ENCODE measurements at places on chromosomes 1 and 21.

DNA sequence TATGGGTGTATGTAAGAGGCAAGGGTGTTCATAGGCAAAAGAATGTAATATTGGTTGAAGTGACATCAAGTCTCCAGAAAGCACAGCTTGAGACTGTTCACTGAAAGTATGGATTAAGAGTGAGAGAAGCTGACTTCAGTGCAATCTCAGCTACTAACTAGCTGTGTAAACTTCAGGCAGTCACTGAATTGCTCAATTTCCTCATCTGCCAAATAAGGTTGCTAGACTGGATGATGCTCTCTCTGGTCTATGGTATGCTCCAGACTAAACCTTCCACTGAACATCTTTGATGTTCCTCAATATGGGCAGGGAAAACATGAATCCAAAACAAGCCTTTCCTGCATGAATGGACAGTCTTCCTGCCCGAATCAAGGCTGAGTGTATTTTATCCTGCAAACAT is 111.8 kb upstream of the USH2A start:
- DNase-seq: no peak

GRCh38 chr1:227869851-227870305 is 54.4 kb downstream of the PRSS38 start:
- no peak for DNase-seq

GRCh38 chr1:213615226-213615916 is 372.4 kb upstream of the PROX1 start:
- DNase-seq: no peak

DNA sequence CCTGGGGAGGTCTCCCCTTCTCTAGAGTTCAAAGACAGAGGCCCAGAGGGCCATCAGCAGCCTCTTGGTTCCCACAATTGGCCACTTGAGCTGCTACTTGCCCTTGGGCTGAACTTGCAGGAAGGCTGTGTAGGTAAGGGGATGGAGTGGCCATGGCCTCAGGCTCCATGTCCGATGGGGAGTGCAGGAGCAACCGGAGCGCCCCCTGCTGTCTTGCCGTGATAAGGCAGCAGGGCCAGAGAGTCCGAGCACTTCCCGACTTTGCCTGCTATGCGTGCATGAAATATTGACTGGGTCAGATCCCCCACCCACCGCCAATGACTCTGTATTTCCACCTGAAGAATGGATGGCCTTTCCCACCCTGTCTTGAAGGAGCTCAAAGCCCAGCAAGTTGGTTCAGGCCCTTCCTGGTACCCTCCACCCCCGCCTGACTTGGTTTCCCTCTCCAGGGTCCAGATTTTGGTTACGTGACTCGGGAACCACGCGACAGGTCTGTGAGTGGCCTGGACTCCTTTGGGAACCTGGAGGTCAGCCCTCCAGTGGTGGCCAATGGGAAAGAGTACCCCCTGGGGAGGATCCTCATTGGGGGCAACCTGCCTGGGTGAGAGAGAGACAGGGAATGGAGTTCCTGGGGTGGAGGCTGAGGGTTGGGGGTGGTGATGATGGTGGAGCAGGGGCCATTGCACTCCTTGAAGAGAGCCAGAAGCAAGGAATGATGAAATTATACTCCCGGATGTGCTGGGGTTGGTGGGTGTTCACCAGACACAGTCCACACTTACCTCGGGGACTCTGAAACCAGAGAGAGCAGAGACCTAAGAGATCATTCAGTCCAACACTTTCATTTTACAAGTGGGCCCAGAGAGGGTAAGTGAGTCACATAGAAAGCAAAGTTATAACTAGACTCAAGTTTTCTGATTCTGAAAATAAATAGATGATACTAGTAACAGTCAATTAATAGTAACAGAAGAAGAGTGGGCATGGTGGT is 25.6 kb downstream of the PADI3 start:
- no peak for DNase-seq

DNA sequence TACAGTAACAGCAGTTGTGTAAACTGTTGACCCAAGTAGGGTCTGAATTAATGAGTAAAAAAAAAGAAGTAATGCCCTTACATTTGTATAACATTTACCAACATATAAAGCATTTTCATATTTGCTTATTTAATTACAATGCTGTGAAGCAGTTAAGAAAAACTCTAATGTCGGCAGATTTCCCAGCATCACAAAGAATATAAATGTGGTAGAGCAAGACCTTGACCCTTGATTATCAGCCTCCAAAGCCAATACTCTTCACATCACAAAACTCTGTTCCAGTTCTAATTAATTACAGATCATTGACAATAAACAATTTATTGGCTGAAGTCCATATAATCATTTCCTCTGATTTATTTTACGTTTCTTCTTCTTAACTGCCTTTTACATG is 130.2 kb downstream of the DUSP10 start:
- DNase-seq: no peak

GRCh38 chr1:171081314-171081753 is 9.4 kb upstream of the FMO3 start:
- DNase-seq: no peak

GRCh38 chr21:44763451-44764318 is 37.9 kb downstream of the UBE2G2 start:
- no peak for DNase-seq

DNA sequence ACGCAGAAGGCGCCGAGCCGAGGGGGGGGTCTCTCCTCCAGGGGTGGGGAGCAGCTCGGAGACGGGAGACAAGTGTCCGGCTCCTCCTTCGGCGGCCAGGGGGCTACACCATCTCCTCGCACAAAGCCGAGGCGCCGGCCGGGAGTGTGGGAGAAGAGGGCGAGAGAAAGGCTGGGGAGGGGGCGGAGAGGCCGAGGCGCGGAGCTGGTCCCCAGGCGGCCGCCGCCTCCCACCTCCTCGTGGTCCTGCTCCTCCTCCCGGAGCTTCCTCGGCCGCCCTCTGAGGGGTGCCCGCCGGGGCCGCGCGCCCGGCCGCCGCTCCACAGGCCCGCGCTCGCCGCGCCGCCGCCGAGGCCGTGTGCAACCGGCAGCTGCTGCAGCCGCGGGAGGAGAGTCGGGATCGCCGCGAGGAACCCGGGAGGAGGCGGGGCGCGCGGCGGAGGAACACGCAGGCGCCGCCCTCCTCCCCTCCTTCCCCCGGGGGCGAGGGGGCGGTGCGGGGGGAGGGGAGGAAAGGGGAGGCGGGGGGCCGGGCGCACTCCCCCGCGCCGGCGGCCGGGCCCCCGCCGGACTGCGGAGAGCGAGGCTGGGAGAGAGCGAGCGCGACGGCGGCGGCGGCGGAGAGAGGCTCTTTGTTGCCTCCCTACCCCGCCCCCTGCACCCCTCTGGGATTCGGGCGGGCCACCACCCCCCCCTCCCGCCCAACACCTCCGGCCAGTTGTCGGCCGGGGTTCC is at the start of gene ENAH:
Gene ENAH (minus strand): TSS at position 395 of the 734 bp plus-strand sequence. CDS start 433 bp downstream, outside the sequence.
- DNase-seq: no peak

DNA sequence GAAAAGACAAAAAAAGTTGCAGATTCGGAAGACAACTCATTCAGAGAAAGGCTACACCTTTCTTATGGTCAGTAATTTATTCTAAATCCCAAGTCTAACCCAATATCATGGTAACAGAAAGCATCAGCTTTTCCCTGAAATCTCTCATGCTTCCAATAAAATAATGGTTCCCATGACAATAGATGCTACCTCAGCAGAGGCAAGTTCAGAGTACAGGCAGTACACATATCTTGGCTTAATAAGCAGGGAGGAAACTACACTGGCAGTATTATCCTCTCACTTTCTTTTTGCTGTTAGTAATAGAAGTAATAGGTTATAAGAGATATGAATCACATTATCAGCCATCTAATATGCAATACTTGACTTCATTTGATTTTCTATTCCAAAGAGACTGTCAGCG is 137.1 kb downstream of the DPYD start:
- DNase-seq: no peak

DNA sequence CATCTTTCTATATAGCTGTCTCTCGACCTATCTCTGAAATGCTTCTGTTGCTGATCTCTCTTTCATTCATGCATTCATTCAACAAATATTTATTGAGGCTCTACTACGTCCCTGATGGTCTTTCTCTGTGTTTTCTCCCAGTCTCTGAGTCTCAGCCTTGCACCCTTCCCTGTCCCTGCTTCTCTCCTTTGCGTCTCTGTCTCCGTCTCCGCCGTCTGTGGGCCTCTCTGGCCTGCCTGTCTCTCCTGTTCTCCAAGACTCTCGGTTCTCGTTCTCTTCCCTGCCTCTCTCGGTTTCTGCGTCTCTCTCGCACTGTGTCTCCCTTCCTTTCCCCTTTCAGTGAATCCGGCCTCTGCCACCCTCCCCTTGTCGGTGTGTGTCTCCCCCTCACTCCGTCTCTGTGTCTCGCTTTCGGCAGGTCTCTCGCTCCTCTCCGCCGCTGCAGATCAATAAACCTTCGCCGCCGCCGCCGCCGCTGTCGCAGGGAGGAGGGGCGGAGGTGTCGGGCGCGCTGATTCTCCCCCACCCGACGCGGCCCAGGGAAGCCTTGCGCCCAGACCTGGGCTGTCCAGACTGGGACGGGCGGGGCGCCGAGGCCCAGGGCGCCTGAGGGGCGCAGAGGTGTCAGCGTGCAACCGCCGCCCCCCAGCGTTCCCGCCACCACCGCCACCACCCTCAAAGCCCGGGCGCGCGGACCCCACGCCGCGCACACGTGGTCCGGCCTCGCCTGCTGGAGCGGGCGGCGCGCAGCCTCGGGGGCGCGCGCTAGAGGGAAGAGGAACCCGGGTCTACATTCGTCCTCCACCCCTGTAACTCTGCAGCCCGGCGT is 3.0 kb downstream of the EFNA3 start:
- DNase-seq: no peak

- DNase-seq: no peak
Measured at GRCh38 chr1:33183306-33183705, 1.5 kb upstream of the TRIM62 start.

DNA sequence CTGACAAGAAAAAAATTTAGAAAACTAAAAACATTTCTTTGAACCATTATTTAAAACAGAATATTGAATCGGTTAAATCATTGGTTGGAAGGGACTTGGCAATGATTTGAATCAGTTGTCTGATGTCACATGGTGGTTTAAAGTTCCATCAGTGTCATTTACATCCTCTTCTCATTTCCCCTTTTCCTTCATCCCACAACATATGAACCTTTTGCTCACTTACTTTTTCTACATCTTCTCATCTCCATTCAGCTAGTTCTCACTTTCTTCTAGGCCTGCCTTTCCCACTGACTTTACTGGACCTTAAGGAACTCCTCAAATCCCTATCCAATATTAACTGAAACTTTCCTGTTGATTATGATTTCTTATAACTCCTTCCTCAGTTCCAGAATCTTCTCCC is 58.5 kb downstream of the PHACTR4 start:
- no peak for DNase-seq

DNA sequence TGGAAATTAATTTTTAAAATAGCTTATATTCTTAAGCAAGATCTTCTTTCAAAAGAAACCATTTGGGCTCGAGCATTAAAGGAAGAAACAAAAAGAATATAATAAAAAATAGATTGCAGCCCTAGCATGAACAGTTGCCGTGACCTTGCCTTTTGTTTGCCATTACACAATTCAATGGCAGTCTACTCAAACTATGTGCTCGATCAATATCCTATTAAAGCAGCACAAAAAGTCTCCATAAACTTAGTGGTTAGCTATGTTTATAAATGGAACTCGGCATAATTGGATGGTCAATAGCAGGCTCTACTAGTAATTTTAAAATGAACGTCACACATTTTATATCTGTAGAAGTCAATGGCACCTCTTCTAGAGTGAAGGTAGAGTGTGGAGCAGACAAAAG is 256.5 kb downstream of the NFIA start:
- no peak for DNase-seq

GRCh38 chr1:154695985-154696384 is 88.0 kb upstream of the ADAR start:
- DNase-seq: no peak

DNA sequence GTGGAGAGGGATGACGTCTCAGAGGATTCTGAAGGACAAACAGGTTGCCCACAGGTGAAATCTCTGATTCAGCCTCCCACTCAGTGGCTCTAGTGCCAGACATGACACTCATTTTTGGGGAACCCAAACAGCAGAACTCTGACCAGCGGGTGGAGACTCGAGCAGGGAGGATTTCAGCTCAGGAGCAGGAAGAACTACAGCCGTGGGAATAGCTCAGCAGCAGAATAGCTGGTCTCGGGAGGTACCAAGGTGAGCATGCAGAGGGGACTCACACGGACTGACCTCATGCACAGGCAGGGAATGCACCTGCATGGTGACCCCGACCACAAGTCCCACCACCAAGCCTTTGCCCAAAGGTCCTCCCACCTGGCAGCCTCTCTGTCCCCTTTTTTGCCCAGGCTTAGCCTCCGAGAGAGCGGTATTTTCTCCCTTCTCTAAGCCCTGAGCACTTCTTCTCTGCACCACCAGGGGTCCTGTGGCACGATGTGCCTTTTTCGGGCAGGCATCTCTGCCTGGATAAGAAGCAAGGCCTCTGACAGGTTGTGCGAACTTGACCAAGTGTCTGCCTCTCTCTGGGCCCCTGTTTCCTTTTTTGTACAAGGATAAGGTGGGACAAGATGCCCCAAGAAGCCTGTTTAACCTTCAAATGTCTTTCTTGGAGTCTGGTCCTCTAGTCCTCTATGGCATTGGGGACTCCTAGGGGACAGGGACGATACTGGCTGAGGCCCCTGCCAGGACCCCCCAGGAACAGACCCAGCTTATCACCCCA is 8.8 kb upstream of the FGR start:
- peak; percentile 45 for DNase-seq

DNA sequence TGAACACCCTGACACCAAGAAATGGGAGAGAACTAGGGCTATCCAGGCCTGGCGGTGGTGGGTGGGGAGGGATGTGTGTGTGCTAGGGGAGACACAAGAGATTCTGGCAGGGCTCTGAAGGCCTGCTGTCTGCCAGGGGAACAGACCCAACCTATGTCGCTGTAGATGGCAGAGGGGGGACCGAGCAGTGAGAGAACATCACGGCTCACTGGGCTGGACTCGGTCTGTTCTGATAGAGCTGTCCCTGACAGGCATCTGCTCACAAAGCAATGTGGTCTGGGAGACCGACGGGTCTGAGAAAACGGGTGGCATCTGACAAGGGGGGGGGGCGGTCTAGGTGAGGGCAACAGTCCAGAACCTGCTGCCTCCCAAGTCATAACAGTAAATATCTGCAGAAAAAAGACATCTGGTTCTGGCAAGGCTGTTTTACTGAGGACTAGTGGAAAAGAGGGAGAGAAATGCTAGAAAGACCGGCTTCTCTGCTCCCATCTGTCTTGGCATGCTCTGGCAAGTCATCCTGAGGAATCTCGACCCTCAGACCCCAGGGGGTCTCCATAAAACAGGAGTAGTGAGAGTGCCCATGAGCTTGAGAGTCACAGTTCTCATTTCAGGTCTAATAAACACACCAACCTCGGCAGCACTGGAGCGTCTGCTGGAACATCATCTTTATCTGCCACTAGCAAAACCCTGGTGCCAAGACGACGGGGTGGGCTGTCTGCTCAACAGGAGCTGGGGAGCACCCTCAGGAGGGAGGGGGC is 36.5 kb downstream of the SLC66A1 start:
- no peak for DNase-seq

DNA sequence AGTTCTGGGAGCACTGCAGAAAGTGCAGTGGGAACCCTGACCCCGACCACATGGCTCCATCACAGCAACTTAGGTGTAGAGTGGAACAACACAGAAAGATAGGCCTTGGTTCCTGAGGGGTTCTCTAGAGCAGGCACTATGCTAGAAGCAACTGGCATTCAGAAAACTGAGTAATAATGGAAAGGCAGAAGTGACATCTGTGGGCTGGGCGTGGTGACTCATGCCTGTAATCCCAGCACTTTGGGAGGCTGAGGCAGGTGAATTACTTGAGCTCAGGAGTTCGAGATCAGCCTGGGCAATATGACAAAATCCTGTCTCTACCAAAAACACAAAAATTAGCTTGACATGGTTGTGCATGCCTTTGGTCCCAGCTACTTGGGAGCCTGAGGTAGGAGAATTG is 5.3 kb downstream of the MRPS15 start:
- no peak for DNase-seq
